Cerebellar nuclear complex (tissue), 1 donor: ENCODE measurements at places on chromosomes 6 and 20.

- DNase-seq = no peak
These were observed 164.6 kb downstream of the OR2B2 start for GRCh38 chr6:27747637-27748036.

DNA sequence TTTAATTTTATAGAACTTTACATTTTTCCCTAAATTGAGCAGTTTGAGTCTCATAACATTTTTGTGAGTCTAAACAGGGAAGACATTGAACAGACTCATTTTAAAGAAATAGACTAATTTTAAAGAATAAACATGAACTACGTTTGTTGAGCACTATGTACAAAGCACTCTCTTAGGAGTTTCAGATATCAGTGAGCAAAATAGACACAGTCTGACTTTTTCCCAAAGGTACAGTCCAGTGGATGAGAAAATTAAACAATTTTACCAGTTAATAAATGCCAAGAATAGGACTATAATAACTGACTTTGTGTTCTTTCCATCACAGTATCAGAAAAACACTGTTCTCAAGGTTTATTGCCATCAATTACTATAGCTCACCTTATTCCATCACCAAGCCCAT is 18.1 kb downstream of the OPRM1 start:
- DNase-seq = no peak

GRCh38 chr20:10089871-10090587 is 55.2 kb downstream of the ANKEF1 start:
- no peak for DNase-seq

- DNase-seq = no peak
These were observed 11.8 kb upstream of the FOXF2 start for GRCh38 chr6:1377526-1377925.

DNA sequence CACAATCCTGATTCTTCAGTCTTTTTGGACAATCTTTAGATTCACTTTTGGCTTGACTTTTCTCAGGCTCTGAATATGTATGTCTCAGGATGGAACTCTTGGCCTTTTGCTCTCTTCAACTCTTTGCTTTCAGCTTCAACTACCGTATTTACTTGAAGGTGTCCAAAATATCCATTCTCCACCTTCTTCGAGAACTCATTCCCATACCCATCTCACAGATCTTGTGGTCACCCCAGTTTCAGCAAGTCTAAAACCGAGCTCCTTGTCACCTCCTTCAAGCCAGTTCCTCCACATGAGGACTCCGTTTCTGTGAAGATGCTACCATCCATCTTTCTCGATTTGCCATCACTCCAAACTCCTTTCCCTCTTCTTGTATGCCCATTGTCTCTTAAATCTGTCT is 2.0 kb upstream of the MMP24 start:
- no peak for DNase-seq

DNA sequence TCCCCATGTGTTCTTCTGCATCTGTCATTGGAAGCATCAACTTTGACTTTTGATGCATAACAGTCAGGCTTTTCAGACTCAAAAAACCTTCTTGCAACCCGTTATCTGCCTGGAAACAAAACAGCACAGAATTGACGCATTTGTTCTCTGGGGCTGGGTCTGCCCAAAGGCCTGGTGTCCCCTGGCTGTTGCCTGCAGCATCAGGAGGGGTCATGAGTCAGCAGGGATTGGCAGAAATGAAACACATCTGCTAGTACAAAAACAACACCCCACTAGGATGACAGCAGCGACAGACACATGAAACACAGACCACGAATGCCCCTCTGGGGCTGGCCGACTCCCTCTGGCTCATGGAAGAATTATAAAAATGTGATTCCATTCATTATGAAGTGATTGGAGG is 157.6 kb upstream of the INSM1 start:
- DNase-seq = no peak

- no peak for DNase-seq
These were observed 68.7 kb downstream of the PHACTR1 start for GRCh38 chr6:12785301-12785700.

DNA sequence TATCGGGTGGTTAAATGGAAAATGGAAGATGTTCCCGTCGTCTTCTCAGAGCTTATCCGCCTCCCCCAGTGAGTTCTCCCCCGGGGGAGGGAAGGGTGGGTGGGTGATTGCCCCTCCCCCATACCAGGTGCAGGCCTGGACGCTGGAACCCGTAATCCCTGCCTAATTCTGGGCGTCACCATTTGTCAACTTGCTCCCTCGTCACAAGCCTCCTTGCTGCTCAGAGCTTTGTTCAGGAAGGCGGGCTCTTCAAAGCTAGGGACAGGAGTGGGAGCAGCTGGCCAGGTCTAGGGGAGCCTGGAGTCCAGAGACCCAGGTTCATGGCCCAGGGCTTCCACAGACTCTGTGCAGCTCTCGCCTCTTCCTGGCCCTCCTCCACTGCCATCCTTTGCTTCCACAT is 25.6 kb downstream of the CDH22 start:
- no peak for DNase-seq

DNA sequence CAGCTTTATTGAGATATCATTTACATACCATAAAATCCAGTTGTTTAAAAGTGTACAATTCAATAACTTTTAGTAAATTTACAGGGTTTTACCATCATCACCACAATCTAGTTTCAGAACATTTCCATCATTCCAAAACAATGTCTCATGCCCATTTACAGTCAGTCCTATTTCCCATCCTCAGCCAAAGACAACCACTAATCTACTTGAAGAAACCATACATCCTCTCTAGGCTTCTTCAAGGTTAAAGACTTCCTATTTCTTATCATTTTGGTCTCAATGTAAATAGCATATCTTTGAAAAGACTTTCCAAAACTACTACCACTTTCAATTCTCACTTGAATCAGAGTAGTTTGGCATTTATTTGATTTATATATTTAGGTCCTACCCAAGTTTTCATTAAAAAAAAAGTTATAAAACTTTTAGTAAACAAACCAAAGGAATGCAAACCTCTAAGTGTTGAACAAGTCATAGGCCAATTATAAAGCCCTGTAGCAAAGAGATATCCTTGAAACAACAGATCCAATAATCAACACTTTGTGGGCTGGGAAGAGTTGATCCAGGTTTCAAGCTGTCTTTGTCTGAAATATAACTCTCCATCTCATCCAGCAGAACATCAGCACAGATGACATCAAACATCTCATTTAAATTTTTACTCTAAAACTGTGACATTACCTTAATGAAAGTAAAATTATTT is 211.3 kb upstream of the RUNX2 start:
- no peak for DNase-seq

DNA sequence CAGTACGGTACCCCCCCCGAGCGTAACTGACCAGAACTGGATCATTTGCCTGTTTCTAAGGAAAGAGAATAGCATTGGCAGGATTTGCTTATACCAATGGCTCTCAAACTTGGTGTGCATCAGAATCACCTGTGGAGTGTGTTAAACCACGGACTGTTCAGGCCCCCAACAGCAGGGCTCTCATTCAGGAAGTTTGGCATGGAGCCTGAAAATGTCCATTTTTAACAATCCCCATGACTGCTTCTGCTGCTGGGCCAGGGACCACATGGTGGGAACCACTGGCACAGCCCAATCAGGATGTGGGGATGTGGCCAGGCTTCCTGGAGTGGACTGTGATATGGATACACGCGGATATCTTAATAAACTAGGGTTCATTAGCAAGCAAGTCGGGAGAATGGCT is 53.9 kb downstream of the GTF2H5 start:
- no peak for DNase-seq

- DNase-seq = no peak
These were observed 27.8 kb upstream of the TTPAL start for GRCh38 chr20:44447827-44448419.

DNA sequence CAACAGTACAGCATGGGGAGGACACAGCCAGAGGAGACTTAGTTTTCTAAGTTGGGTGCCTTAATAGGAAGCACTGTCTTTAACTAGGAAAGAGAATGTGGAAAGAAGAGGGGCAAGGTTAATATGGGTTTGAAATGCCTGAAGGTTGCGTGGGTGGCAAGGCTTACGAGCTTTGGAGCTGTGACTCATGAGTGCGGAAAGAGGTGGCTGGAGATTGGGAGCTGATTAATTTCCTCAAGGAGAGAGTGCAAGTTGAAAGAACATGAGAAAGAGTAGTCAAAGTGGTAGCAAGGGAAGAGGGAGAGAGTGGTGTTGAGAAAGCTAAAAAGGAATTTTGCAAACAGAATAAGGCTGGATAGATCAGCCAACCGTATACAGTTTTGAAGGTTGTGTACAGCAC is 315.1 kb upstream of the PRND start:
- DNase-seq = no peak

GRCh38 chr6:33790379-33790778 is 1.4 kb upstream of the LEMD2 start:
- DNase-seq = no peak

GRCh38 chr6:135270676-135271536 is 89.8 kb downstream of the MYB start:
- no peak for DNase-seq

DNA sequence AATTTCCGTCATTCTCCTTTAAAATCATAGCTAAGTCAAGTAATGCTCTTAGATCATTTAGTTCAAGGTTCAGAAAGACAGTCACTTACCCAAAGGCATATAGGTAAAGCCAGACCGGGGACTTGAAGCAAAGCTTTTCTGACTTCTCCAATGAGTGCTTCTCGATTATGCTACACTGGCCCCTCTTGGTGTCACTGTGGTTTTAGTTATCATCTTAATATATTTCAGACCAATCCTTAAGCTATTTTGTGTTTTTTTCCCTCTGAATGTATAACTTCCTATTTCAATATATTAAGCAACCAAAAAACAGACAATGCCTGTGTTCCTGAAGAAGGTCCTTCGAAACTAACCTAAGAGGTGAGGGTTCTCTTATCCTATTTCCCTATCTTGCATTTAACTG is 3.9 kb downstream of the PRDM1 start:
- no peak for DNase-seq

DNA sequence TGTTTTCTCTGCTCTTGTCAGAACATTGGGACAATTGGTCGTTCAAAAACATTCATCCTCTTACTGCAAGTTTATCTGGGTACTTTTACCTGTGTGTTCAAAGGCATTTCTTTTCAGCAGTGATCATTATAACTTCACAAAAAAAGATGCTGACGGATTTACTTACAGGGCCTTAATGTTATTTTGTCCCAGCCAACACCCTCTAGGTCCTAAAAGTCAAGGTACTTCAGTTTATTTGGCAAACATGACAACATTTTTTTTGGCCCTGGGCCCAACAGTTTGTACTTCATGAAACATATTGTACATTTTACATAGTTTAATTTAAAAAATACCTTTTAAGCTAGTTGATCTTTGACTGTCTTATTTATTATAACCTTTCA is 241.2 kb upstream of the TAB2 start:
- no peak for DNase-seq

DNA sequence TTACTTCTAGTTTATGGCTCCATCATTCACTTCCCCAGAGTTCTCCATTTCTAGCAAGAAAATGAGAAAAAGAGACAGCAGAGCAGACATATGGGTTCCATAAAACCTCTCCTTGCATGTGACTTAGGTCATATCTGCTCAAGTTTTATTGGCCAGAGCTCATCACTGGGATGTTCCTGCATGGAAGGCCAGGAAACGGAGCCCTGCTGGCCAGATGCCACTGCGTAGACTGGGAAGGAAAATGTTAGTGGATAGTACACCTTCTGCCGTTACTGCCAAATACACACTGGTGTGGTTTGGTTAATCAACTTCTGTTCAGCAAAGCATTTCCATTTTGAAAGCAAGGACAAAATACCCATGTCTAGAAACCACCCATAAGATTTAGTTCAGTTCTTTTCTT is 220.6 kb upstream of the TSHZ2 start:
- DNase-seq = no peak

DNA sequence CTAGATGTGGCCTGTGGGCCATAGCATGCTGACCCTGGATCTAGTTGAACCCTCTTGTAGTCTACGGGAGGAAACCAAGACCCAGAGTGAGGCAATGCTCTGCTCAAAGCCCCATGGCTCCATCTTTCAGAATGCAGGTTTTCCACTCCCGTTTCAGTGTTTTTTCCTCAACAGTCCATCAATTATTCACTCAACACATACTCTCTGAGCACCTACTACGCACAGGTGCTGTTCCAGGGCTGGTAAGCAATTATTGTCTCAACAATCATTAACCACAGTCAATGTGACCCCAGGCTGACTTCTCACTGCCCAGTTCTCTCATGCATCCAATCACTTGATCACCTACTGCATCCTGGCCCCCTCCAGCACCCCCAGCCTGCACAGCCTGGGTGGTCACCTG is 20.0 kb downstream of the MOCS1 start:
- no peak for DNase-seq

GRCh38 chr20:12570371-12570770 is 438.4 kb upstream of the SPTLC3 start:
- no peak for DNase-seq

DNA sequence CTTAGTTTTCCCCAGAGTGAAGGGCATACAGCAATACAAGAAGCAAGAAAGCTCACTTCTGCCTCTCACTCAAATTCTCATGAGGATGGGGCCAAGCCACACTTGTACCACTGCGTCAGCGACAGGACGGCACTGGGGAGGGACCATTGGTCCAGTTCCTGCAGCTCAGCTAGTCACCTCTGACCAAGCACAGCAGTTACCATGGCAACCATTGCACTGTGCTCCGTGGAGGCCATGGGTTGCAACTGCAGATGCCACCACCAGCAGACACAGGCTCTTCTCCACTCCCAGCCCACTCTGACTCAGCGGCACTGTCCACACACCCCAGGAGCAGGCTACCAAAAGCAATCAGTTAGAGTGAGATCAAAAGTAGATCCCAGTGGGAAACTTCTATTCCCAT is 441.1 kb upstream of the ARID1B start:
- no peak for DNase-seq

- no peak for DNase-seq
These were observed 120.2 kb upstream of the BEND3 start for GRCh38 chr6:107235511-107235910.

GRCh38 chr20:6704132-6704861 is 63.2 kb upstream of the BMP2 start:
- no peak for DNase-seq

- DNase-seq = no peak
These were observed 204.2 kb upstream of the ASCC3 start for GRCh38 chr6:101085327-101085726.

DNA sequence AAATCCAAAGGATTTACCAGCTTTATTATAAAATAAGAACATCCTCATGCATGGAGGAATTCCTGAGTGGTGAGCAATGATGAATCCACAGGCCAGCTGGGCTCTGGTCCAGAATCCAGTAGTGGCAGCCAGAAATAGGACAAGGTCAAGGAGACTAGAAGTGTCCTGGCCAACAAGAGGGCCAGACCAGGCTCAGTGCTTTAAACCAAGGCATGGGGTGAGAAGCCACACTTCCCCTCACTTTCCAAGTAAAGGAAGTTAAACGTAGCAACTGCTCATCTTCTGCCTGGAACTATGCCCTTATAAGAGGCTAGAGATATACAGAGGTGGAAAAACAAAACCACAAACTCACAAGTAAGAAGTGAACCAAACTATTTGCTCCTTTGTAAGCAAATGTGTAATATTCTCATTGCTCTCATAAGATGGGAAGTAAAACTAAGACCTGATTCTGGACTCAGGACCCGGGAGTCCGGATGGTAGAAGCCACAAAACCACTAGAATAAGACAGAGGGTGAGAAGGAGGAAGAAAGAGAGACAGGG is 253.2 kb downstream of the UST start:
- DNase-seq = no peak
